ENCODE measurements at places on chromosomes 11 and 22.

DNA sequence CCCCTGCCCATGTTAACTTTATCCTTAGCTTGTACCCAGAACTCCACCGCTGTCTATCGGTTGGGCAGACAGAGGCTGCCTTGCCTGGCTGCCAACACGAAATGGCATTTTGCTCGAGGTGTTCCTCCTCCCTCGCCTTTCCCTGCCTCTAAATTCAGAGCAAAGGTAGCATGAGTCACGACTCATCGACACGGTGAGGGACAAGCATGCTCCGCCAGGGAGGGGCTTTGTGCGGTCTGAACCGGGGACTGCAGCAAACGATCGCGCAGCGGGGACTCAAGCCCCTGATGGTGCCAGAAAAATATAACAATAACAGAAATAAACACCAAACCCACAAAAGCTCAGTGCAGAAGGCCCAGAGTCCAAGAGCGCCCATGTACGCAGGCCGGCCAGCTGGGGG, 52.3 kb downstream of the RTL6 start:
- DNase-seq: no peak

DNA sequence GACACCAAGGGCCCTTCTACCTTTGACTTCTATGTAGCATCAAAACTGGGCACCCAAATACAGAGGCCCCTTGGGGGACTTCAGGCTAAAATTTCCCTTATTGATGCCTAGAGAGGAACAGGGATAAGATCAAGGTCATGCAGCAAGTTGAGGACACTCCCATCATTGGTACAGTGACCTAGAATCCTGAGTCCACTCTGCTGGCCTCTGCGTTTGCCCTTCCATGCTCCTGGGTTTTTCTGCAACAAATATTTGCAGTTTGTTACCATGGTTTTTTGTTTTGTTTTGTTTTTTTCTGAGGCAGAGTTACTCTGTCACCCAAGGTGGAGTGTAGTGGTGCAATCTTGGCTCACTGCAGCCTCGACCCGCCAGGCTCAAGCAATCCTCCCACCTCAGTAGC, 64.2 kb downstream of the THAP12 start:
- no peak for DNase-seq

DNA sequence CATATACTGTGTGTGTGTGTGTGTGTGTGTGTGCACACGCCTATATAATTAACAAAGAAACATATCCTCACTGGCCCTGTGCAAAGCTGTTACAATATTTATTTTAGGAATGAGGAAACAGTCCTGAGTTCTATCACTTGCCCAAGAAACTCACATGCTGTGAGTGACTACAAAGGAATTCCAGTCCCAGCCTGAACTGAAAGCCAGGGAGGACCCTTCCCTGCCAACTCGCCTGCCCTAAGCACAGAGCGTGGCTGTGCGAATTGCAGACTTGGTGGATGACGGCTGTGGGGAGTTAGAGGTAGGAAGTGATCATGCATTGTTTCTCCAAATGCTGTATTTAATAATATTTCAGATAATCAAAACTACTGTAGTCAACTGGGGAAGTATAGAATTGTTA, 26.4 kb upstream of the CD5 start:
- DNase-seq: no peak

- peak; percentile 37 for DNase-seq
Measured at GRCh38 chr11:128686745-128687177, 7.1 kb upstream of the FLI1 start.

- DNase-seq: no peak
Measured at GRCh38 chr11:2796091-2796490, 89.5 kb downstream of the CDKN1C start.
